ENCODE measurements at places on chromosomes 2 and 18.

- no peak overlapping the region for H3K27ac ChIP-seq
- no peaks in the 10 kb centered on the region for H3K27me3 ChIP-seq
- H3K36me3 ChIP-seq: no peaks in the 10 kb centered on the region
- no peak for DNase-seq
- no peaks in the 10 kb centered on the region for H3K4me1 ChIP-seq
Measured at GRCh38 chr2:140662504-140662903, 1468.3 kb downstream of the LRP1B start.

GRCh38 chr2:235936493-235936892, 231.7 kb downstream of the GBX2 start:
- H3K27me3 ChIP-seq: no peaks in the 10 kb centered on the region
- no peak overlapping the region for H3K27ac ChIP-seq
- no peaks in the 10 kb centered on the region for H3K4me1 ChIP-seq

GRCh38 chr2:160901613-160902012, 258.6 kb upstream of the TANK start:
- no peaks in the 10 kb centered on the region for H3K4me1 ChIP-seq
- no peak for DNase-seq
- no peak overlapping the region for H3K4me3 ChIP-seq
- no peaks in the 10 kb centered on the region for H3K27me3 ChIP-seq
- no peak overlapping the region for H3K27ac ChIP-seq

DNA sequence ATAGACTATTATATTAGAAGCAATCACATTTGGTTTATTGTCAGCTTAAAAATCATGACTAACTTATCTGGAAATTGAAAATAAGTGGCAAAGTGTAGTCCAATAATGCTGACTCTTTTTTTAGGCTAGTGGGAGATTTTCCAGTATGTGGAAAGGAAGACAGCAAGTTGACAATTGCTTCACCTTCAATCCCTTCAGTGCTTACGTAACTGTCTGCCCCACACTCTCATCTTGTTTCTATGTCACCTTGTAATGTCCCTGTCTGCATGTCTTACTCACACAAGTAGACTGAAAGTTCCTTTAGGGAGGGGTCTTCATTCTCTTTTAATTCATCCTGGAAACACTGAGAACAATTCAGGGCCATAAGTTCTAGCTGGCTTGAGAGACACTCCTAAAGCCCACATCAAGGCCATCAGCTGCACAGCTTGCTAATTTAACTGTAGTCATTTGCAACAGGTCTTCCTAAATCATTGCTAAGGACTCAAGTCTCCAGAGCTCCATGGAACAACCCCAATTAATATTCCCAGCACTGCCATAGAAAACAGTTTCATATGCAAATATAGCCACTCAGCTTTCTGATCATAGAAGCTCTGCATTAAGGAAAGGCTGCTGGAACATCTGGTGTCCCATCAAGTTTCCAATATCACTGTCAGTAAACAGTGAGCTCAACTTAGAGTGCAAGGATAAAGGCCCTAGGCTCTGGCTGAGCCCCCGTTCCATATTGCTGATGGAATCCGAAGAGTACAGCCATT, 230.5 kb downstream of the ETAA1 start:
- no peaks in the 10 kb centered on the region for H3K4me1 ChIP-seq
- DNase-seq: no peak

Measured in effector memory CD4-positive, alpha-beta T cell (primary cell).